ENCODE measurements at places on chromosomes 2 and 18.

- no peak for DNase-seq
These were observed 75.1 kb downstream of the ACOXL start for GRCh38 chr2:110807522-110807921.

- no peak for DNase-seq
These were observed 48.9 kb downstream of the ADCY3 start for GRCh38 chr2:24870891-24871705.

DNA sequence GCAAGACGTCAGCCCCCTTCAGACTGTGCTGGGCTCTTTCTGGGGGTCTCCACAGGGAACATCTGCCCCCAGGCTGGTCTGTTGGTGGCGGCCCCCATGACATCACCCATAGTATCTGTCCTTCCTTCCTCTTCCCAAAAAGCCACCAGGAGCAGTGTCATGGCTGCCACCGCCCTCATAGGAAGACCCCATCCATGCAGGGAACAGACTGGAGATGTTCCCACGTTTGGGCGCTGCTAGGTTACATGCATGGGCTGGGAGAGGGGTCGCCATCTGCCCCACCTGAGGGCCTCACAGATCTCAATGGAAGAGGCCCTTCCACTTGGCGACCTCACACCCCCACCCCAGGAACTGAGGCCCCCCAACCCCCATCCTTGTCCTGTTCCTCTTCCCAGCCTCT, 5.1 kb downstream of the SPATA3 start:
- no peak for DNase-seq

DNA sequence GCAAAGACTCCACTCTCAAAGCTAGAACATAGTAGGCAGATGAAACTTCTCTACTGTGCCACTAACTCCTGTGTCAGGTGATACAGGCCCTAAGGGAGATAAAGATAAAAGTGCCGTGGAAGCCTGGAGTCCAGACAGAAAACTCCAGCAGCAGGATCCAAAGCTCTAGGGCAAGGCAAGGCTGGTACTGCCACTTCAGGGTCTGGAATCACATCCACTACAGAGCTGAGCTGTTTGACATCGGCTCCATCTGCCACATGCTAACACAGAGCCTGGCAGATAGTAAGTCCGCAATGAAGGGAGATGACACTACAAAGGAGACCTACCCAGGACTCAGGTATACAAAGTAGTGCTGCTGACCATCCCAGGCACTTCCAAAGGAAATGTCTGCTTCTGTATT, 34.4 kb downstream of the EPG5 start:
- no peak for DNase-seq

- no peak for DNase-seq
These were observed 112.5 kb upstream of the ASB18 start for GRCh38 chr2:236376566-236377244.

GRCh38 chr18:58496937-58497336, 132.0 kb downstream of the ALPK2 start:
- DNase-seq = no peak

- DNase-seq = no peak
These were observed 430.3 kb downstream of the XIRP2 start for GRCh38 chr2:167318581-167318980.

GRCh38 chr2:189581354-189582139, 961 bp upstream of the SLC40A1 start:
- DNase-seq = no peak

DNA sequence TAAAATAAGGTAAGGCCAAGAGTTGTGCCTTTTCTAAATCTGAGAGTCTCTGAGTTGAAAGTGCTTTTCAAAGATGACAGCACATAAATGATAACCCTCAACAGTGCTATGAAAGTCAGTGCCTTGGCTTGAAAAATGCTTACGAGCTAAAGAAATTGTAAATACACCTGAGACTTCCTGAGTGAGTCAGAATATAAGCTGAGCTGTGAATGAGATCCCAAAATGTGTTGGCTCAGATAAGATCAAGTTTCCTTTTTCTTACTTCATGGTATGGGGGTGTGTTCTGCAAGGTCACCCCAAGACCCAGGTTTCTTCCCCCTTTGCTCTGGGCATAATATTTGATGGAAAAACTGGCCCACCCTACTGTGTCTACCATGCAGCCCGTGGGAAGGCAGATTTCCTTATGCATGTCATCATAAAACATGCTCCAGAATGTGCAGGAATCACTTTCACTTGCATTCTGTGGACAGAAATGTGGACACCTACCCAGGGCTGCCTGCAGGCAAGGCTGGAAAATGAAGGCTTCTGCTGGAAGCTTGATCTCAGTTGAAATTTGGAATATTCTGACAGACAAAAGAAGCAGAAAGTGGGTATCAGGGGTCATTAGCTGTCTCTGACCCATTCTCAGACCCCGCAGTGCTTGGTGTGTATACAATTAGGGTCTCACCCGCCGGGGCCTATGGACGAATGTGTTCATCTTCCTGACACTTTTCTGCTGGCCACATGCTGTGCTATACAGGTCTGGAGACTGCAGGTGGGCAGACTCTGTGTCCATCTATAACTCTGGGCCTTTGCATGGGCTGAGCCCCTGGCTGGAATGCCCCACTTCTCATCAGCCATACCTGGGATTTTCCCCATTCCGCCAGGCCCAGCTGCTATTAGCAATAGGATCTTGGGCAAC, 212.6 kb downstream of the SH3RF3 start:
- no peak for DNase-seq

GRCh38 chr2:86636842-86637241, 13.2 kb upstream of the RNF103 start:
- no peak for DNase-seq

DNA sequence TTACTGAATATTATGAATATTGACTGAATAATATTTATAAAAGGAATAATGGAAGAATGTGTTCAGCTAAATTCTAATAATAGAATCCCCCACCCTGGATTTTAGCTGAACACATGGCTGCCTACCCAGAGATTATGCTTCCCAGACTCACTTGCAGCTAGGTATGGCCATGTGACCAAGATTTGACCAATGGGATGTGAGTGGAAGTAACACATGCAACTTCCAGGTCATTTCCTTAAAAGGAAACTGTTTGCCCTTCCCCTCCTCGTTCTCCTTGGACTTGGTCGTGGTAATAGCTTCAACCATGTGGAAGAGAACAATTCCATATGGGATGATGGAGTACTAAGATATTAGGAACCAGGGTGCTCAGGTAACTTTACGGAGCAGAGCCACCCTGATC, 47.8 kb downstream of the KIAA2012 start:
- no peak for DNase-seq

- DNase-seq = no peak
These were observed 236.8 kb downstream of the ZNF516 start for GRCh38 chr18:76258209-76258608.

- DNase-seq = peak; percentile 57
These were observed 1.1 kb upstream of the PGAP1 start for GRCh38 chr2:196927376-196928225.

DNA sequence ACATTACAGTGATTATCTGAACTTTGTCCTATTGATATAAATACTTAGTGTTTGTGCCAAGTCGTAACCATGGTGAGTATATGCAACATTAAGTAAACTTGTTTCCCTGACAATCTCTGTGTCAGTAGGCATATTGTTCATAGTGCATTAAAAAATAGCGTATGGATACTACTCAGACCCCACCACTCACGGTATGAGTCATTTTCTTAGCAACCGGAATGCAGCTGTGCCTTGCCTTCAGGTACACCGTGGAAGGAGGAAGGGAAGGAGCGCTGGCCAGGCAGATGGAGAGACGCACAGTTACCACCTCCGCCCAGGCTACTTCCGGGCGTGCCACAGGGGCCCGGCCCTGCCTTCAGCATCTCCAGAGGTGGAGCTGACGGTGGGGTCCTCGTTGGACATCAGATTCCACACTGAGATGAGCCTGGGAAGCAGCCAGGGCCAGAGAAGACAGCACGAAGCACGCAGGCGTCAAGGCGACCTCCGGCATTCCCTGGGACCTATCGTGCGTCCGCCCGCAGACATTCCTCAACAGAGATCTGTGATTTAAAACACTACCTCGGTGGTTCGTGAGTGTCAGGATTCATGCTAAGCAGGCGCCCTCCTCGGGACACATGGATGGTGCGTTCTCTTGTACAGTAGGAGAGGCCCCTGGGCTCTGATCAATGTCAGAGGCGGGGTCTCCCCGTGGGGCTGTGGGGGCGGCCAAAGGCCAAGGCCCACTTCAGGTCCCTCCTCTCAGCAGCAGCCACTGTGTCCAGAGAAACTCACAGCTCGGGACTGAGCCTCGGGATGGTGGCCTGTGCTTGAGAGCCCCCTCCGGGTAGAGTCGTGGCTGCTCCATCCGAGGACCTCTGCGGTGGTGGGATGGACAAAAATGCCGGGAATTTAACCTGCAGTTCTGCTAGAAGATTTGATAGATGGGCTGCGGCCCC, 82.2 kb upstream of the HDAC4 start:
- DNase-seq = no peak

- peak; percentile 68 for DNase-seq
These were observed 123.9 kb upstream of the SLC1A4 start for GRCh38 chr2:64865073-64865830.

DNA sequence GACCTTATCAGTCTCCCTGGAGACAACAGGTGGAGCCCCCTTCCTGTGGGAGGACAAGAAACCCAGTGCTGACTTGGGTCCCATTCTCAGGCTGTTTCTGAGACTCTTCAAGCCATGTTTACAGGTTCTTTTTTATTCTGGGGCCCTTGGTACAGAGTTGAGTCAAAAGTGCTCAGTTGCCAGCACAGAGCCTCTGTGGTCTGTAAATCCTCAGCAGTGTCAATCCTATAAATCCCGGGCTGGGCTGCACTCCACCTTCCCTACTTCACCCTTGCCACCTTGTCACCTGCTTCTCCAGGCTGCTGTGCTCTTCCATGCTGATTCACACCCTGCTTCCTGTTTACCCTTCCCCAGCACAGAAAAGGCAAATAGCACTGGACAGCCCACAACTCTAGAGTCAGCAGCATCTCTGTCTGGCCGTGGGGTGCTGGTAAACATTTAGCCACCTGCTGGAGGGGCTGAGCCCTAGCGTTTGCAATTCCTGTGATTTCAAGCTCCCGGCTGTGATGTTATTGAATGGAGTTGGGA, 74.7 kb downstream of the TNFRSF11A start:
- DNase-seq = no peak

- DNase-seq = no peak
These were observed 332.0 kb downstream of the SLC4A3 start for GRCh38 chr2:219959471-219959870.

DNA sequence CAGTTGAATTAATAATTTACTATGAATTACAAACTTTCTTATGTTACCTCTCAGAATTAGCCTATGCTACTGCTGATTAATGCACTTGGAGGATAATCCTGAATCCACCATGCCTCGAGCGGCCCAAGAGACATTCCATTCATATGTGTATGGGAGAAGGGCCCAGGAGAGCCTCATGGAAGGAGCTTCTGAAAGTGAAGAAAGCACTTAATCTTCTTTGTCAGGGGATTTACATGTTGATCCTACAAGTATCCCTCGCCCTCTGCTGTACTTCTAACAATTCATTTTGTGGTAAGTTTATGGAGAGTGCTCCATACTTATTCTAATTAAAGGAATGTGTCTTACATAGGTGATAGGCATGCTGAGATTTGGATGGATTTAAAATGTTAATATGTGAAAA, 1189.1 kb upstream of the NXPH2 start:
- no peak for DNase-seq

GRCh38 chr2:24365051-24365450, 4.7 kb upstream of the ITSN2 start:
- DNase-seq = no peak

DNA sequence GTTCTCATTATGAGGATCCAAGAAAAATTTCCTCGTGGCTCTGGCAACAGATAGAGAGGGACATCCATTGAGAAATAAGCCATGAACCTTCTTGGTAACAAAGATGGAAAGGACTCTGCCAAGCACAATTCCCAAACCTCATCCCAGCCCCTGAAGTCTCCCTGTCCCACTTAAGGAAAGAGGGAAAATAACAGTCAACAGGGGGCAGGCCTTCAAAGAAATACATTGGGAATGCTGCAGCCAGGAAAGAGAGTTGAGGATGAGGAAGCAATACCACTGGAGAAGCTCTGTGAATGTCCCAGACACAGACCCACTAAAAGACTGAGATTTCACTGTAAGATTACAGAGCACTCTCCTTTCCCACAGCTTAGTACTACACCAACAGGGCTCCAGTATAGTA, 93.2 kb downstream of the CD226 start:
- no peak for DNase-seq

DNA sequence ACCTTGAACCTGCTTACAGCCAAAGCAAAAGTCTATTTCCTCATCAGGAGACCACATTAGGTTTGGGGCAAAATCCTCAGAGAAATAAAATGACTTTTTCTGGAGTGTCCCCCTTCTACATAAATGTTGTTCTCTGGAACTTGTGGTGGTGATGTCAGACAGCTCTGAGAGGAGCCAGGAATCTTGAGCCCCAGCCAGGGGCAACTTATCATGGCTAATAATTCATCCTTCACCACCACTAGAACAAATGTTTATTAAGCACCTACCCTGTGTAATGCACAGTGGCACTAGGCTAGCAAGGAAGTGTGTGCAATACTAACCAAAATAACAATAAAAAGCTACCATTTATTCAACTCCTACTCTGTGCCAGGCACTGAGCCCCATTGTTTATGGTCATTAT, 9.0 kb upstream of the BMP10 start:
- no peak for DNase-seq

- DNase-seq = no peak
These were observed 65.0 kb downstream of the NFATC1 start for GRCh38 chr18:79460481-79461300.

GRCh38 chr2:83291083-83291482, 1168.0 kb downstream of the SUCLG1 start:
- DNase-seq = no peak

DNA sequence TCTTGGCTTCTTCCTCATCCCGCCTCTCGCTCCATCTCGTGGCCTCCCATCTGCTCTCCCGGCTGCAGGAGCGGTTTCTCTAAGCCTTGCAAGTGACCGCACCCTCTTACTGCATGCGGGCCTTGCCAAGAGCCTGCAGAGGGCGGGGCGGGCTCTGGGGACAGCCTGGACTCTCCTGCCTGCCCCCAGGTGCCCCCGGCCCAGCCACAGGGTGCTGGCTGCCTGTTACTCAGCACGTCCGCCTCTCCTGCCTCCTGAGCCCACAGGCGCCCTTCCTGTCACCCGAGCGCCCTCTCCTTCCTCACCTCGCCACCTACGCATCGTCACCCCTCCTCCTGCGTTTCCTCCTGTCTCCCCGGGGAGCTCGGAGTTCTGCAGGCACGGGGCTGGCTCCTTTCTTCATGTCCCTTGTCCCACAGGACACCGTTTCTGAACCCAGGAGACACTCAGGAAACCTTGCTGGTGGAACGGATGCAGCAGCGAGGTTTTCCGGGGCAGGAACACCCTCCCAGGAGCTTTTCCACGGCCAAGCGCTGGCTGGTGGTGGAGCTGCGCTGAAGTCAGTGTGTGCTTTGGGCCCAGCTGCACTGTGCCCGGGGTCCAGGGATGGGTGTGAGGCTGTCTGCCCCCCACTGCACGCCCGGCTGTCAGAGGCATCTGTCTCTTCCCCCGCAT, 28.5 kb downstream of the HPCAL1 start:
- DNase-seq = peak; percentile 66

- peak; percentile 31 for DNase-seq
These were observed 71.1 kb downstream of the DOCK10 start for GRCh38 chr2:224971214-224971613.

Data from CD4-positive, alpha-beta T cell treated with Interleukin-17A for 1 hour (primary cell).